ENCODE measurements at places on chromosomes 2 and 18.

GRCh38 chr18:36427831-36428230 is 130.3 kb downstream of the FHOD3 start:
- no peak for DNase-seq

GRCh38 chr2:148568597-148568996 is 76.0 kb upstream of the EPC2 start:
- DNase-seq, result no peak

DNA sequence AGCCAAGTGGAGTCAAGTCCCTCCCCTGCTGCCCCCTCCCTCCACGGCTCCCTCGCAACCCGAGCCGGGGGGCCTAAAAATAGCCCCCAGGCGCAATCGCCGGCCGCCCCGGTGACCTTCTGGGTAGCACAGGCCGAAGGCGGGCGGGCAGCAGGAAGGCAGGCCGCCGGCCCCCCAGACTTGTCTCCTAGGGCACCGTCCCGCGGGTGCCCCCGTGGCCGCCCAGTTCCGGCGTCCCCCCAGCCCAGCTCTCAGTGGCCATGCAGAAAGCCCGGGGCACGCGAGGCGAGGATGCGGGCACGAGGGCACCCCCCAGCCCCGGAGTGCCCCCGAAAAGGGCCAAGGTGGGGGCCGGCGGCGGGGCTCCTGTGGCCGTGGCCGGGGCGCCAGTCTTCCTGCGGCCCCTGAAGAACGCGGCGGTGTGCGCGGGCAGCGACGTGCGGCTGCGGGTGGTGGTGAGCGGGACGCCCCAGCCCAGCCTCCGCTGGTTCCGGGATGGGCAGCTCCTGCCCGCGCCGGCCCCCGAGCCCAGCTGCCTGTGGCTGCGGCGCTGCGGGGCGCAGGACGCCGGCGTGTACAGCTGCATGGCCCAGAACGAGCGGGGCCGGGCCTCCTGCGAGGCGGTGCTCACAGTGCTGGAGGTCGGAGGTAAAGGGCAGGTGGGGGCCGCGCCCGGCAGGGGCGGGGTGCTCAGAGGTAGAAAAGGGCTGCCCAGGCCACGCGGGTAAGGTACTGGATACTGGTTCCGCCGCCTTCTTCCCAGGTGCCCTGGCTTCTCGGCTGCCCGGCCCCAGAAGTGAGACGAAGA is at the start of gene SPEG:
TSS of gene SPEG (plus strand) at position 126 of the 808 bp plus-strand sequence. CDS start at position 261, 135 bp downstream.
- DNase-seq, result peak; percentile 23

DNA sequence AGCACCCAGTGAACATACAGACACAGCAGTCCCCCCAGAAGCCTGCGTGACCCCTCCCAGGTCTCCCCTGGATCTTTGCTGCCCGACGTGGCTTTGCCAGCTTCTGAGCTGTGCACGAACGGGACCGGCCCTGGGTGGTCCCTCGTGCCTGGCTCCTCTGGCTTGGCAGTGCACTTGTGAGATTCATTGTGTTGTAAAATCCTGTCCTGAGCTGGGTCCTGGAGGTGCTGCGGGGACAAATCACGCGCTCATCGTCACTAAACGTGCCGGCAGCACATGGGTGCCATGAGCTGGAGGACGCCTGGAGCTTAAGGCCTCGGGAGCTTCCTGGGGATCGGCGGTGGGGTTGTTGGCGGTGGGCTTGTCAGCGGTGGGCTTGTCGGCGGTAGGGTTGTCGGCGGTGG is 104.9 kb downstream of the FAM210A start:
- DNase-seq, result no peak

DNA sequence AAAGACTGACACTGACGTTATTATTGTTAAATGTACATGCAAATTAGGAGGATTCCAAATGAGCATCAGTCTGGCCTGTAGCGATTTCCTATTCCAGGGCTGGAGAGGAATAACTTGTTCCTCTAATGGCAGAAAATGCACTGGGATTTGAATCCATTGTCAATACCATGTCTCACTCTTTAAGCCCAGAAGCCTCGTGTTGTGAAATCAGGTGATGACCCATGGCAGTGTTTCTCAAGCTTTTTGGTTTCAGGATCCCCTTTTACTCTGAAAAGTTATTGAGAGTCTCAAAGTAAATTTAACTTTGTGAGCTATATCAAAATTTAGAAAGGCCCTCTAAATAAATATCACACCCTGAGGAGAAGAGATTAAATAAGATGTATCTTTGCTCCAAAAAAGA is 279.2 kb downstream of the GALR1 start:
- DNase-seq, result no peak

- peak; percentile 63 for DNase-seq
These were observed 133.9 kb downstream of the ATP9B start for GRCh38 chr18:79203017-79203605.

DNA sequence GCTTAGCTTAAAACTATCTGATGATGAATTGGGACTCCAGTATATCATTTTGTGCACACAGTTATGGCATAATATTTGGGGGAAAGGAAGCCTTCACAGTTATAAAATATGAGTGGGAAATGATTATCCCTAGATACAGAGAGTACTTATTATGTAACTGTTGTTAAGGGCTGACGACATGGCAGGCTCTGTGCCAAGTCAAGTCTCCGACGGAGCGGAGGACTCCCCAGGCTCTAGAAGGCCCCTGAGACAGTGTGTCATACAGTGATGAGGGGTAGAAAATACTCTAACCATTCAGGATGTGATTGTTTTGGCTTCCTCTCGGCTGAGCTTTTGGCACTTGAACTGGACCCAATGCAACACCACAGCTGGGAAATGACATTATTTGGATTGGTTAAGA is 211.8 kb downstream of the SLC8A1 start:
- peak; percentile 96 for DNase-seq

GRCh38 chr18:57627488-57627887 is 5.9 kb upstream of the NARS1 start:
- DNase-seq, result peak; percentile 69

DNA sequence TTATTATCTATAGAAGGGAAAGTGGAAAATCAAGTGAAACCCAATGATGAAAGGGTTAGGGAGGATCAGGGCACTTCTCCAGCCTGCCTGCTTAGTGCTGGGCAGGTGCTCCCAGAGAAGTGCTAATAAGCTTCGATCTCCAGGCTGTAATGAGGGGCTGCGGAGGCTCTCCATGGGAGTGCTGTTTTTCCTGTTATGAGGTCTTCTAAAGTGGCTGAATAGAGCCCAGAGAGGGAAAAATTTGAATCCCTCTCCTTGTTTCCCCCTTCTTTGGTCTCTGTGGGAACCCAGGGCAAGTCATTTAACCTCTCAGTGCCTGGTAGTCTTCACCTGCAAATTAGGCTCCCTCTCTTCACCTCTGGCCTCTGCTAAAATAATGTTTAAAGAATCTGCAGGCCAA is 351.7 kb upstream of the DCC start:
- DNase-seq, result no peak

DNA sequence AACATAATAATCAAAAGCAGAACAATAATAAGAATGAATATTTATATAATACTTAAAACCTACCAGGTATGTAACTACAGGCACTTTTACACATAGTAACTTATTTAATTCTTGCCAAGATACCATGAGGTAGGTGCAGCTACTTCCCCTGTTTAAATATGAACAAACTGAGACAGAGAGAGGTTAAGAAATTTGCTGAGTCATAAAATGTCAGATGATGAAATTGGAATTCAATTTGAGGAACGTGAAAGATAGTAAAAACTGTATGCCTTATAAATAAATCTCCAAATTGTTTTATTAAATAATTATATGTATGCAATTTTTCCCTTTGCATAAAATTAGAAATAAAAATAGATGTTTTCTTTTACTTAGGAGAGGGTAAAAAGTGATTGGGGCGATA is 1103.3 kb upstream of the NRXN1 start:
- DNase-seq, result no peak

- DNase-seq, result no peak
These were observed 114.7 kb downstream of the SH3BP4 start for GRCh38 chr2:235066490-235066889.

- DNase-seq, result peak; percentile 94
These were observed 116.2 kb downstream of the SMAD7 start for GRCh38 chr18:48834413-48835031.

DNA sequence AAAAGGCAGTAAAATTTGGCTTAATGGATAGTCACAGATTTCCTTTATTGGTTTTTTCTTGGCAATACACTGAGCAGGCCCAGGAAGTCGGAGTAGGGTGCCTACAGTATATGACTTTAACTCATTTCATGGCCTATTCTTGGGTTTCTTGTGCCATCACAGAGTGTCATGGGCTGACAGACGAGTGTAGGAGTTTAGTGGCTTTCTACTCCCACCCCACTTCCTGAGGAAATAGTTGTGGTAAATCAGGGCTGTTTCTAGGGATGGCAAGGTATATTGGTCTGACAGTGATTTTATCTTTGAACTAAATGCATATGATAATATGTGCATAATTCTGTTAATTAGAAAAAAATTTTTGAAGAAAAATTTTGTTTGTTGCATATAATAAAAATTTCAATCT is 100.1 kb downstream of the PLCL1 start:
- DNase-seq, result no peak

- peak; percentile 11 for DNase-seq
These were observed 2.2 kb upstream of the SERTAD2 start for GRCh38 chr2:64655873-64656272.

DNA sequence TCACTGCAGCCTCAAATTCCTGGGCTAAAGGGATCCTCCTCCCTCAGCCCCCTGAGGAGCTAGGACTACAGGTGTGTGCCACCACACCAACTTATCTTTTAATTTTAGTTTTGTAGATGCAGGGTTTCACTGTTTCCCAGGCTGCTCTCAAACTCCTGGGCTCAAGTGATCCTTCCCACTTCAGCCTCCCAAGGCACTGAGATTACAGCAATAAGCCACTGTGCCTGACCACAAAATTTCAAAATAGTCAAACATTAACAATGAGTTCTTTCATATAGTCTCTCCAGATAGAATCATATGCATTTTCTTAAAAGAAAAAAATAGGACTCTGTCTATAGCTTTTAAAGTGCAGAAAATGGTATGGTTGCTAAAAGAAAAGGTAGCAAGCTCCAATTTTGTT is 24.9 kb upstream of the PID1 start:
- peak; percentile 71 for DNase-seq

DNA sequence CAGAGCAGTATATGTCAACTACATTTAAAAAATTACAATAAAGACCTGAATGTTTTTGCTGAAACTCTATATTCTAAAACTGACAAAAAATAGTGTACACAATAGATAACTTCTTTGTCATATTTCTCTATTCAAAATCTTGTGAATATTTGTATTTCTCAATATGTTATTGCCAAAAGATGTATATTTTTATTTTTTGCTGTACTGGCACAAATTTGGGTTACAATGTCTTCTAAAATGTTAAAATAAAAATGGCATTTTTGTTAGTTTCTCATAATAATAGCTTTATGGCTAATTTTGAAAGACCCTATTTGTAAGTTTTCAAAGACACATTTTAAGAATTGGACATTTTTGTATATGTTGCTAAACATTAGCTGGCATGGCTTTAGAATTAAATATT is 630 bp upstream of the ARHGEF33 start:
- no peak for DNase-seq

DNA sequence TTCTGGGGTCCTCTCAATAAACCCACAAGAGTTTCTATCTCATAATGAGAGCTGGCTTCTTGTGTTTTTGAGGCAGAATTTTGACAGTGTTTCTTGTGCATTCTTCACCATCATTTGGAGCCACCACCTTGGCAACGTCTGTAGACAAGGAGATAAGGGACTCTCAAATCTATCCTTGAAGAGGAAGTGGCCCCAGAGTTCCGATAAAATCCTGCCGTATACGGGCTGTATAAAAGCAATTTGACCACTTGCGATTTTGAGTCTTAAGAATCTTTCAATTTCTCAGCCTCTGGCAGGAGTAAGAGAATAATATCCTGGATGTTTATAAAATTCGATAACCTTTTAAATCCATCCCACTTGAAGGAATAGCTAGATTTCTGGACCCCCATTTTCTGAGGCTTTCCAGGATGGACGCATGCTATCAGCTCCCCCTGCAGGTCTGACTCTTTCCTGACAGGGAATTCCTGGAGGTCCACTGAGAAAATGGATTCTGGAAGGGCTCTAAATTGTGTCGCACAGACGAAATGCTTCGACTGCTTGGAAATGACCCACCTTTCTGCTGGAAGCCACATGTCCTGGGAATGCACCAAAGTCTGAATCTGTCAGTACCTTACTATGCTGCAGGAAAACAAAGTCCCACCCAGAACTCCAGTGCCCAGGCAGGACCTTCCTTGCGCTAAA is 54.1 kb downstream of the E2F6 start:
- DNase-seq, result peak; percentile 21

DNA sequence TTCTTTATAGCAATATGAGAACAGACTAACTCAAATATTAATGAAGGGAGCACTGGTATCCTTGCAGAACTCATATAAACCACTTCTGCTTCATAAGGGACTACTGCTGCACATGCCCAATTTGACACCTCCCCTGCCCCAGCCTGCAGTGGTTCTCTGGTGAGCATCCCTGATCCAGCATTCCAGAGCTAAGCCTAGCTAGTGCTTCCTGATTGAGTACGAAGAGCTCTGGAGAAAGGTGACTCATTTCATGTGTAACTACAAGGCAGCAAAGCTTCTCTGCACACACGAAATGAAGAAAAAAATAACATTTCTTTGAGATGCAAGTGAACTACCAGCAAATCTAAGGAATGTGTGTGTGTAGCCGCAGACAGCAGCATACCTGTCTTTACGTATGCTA is 22.8 kb upstream of the ADNP2 start:
- DNase-seq, result no peak

DNA sequence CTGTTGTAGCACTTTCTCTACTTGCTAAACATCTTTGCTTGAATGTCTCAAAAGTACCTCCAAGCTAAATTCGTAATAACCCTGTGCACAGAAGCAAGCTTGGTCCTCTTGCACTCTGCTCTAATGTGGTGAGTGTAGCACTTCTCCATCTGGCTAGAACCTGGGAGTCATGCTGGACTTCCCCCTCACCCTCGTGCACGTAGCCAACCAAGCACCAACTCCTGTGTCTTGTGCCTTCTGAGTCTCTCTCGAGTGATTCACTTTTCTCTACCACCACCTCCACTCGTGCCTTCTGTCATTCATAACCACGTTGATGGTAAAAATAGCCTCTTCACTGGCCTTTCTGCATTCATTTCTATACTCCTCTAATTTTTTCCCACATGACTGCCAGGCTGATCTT is 91.9 kb upstream of the KCNE4 start:
- peak; percentile 75 for DNase-seq

- DNase-seq, result no peak
These were observed 1033.0 kb upstream of the PIK3C3 start for GRCh38 chr18:40921845-40922629.

GRCh38 chr2:69149631-69150215 is 136.7 kb downstream of the ANTXR1 start:
- DNase-seq, result peak; percentile 78

DNA sequence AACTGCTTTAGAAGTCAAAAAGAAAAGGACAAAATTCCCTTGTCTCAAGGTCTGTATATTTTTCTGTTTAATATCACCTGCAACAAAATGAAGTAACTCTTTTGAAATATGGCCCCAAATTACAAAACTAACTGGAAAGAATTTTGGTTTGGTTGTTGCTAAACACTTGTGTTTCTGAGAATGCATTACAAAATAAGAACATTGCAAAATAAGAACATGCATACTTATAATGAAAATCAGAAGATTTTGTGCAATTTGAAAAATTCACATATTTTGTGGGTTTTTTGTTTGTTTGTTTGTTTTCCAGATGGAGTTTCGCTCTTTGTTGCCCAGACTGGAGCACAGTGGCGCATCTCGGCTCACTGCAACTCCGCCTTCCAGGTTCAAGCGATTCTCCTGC is 21.8 kb downstream of the NDUFB3 start:
- DNase-seq, result peak; percentile 18
